ENCODE measurements at places on chromosomes 2 and 18.

GRCh38 chr2:219344751-219345430 is 12.3 kb upstream of the RESP18 start:
- DNase-seq: peak; percentile 6

DNA sequence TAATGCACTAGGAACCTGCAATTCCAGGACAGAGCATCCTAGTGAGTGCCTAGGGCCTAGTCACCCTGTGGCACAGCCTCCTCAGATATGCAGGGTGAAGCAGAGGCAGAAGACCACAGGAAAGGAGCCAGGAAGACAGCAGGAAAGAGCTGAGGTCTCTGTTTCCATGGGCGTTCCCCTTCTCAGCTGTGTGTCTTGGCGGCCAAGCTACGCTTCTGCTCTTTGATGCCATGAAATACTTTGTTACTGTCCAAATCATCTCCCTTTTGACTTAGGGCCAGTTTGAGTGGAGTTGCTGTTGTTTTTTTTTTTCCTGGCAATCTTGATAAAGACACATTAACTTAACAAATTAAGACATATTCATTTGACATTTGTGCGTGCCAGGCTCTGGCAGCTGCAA is 67.3 kb downstream of the APOB start:
- DNase-seq: no peak

GRCh38 chr18:36850527-36851201 is 21.7 kb downstream of the KIAA1328 start:
- no peak for DNase-seq

- no peak for DNase-seq
Measured at GRCh38 chr2:2848198-2848597, 517.1 kb upstream of the MYT1L start.

GRCh38 chr2:72954376-72955227 is 37.3 kb downstream of the EMX1 start:
- no peak for DNase-seq

DNA sequence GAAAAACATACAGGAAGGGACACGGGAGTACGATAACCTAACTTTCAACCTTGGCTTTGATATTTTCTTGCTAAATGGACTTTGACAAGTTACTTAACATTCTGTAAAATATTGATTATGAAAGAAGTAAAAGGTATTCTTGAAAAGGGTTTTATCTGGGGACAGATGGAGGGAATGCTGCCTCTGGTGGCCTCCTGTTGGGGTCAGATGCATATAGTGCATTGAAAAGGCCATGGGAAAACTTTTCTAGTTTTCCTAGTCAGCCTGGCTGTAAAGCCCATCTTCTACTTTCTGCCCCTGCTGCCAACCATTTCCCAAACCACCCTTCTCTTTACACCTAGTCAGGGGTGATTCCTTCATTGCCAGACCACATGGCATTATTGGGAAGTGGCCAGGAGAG is 22.2 kb upstream of the MSTN start:
- no peak for DNase-seq

DNA sequence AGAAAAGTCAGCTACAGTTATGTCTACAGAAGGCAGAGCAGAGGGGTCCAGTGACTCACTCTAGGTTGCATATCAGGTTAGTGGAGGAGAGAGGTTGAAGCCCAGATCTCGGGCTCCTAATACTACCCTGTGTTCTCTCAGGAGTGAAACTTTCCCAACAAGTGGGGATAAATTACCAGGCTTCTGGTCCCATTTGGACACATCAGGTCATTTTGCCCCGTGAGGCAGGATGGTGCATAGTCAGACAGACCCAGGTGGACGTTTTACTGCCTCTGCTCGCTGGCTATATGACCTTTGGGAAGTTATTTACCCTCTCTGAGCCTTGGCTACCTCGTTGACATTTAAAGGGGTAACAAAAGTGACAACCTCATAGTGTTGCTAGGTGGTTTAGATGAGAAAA is 128.0 kb upstream of the REV1 start:
- no peak for DNase-seq

GRCh38 chr2:68620772-68621171 is 22.6 kb upstream of the PROKR1 start:
- DNase-seq: no peak

- DNase-seq: no peak
Measured at GRCh38 chr2:235055891-235056516, 104.2 kb downstream of the SH3BP4 start.

DNA sequence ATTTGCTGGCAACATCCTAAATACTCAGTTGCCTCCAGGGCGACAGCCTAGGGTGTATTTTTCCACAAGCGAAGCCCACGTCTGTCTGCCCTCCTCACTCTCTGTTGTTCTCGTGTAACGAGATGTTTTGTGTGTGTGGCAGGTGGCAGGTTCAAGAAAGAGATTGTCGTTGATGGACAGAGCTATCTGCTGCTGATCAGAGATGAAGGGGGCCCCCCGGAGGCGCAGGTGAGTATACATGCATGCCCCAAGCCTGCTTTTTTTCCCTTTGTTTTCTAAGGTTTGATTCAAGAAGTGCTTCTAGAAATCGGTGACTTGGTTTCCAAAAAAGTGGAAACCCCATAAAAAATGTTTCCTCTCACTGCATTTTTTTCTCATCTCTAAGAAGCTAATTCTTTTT is 247.0 kb downstream of the AGAP1 start:
- DNase-seq: no peak

- no peak for DNase-seq
Measured at GRCh38 chr2:176146645-176147044, 4.7 kb upstream of the HOXD4 start.

- DNase-seq: no peak
Measured at GRCh38 chr2:70648961-70649360, 95.3 kb upstream of the TGFA start.

- DNase-seq: no peak
Measured at GRCh38 chr18:70295192-70296188, 6.6 kb downstream of the SOCS6 start.

GRCh38 chr2:144146076-144146475 is 373.8 kb downstream of the ZEB2 start:
- no peak for DNase-seq

DNA sequence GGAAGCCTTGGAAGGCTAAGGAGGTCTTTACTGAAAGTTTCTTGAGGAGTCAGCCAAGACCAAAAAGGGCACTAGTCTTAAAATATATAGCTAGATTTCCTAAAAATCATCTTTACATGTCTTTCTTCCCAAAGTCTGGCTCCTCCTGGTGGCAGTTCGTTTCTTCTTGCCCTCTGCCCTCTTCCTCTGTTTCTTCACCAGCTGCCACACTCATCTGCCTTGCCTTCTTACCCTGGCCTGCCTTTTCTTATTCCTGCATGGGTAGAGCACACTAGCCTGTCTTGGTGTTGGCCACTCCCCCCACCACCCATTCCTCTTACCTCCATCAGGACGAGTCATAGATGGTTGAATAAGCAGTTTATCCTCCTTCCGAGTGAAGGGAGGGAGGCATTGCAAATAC is 129.8 kb downstream of the RAPGEF4 start:
- DNase-seq: no peak

- DNase-seq: no peak
Measured at GRCh38 chr2:26574066-26574899, 66.9 kb downstream of the CIB4 start.

DNA sequence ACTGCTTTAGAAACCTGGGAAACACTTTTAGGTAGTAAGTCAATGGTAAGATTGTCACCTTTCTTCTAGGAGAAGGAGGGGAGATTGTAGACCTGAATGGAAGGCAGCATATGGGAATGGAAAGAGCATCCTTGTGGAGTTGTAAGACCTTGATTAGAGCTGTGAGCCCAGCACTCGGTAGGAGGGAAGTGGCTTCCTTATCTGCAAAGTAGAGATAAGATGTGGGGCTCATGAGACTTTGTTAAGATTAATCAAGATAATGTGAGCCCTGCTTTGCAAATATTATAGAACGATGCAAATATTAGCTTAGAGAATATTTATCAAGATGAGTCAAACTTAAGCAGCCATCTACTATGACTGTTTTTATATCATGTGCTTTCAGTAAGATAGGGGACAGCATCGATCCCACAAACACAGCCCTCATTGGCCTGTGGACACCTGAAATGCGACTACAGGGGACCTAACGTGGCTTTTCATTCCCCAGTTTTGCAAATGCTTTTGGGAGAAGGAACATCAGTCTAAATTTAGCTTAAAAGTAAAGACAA is 243.7 kb downstream of the LTBP1 start:
- no peak for DNase-seq

GRCh38 chr2:120169020-120169419 is 54.2 kb downstream of the TMEM185B start:
- no peak for DNase-seq

DNA sequence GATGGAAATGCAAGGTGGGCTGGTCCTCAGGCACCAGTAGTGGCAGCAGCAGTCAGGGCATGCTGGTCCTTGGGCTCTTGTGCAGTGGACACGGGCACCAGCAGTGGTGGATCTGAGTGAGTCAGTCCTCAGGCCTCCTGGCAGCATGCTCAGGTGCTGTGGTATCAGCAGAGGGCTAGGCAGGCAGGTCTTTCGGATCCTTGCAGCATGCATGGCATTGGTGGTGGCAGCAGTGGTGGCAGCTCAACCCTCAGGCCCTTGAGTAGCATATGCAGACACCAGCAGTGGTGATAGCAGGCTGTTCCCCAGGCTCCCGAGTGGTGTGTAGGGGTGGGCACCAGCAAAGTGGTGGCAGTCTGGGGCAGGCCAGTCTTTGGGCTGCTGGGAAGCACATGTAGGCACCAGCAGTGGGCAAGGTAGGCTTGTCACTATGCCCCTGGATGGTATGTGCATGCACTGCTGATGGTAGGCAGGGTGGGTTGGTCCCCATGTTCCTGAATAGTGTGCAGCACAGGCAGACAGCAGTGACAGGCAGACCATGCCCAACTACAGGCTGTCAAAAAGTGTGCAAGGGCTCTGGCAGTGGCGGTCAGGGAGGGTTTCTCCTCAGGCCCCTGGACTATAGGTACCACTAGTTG is 606.0 kb downstream of the ADCYAP1 start:
- DNase-seq: no peak

GRCh38 chr18:49441338-49441938 is 19.0 kb downstream of the DYM start:
- no peak for DNase-seq

DNA sequence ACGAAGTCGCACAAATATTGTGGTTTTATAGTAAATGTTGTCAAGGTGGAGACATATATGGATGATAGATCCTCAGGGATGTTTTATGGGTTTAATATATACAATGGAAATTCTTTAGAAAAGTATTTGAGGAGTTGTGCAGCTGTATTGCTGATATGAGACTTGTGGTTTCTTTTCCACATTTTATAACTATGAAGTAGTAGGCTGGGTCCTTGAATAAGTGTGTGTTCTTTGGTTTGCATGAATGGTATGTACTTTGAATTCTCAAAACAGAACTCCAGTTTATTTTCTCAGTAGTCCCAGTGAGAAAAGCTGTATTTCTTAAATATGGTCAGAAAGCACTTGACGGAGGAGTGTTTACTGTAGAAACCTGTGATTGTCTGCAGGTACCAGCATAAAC is 42.4 kb downstream of the PLCL1 start:
- DNase-seq: no peak

DNA sequence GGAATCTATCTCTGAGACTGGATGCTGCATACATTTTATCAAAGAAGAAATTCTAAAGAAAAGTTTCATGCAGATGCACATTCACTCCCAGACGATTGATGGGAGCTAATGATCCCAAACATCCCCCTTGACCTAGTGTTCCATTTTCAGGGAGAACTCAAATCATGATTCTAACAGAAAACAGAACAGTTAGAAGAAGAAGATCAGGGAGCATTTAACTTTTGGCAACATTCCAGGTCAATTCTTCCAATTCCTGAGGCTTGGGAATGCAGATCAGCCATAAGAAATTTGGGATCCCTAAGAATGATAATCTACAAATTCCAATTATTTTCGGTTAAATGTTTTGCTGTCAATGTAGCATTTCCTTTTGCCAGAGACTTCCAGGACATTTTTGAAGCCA is 96.6 kb downstream of the CPO start:
- no peak for DNase-seq

DNA sequence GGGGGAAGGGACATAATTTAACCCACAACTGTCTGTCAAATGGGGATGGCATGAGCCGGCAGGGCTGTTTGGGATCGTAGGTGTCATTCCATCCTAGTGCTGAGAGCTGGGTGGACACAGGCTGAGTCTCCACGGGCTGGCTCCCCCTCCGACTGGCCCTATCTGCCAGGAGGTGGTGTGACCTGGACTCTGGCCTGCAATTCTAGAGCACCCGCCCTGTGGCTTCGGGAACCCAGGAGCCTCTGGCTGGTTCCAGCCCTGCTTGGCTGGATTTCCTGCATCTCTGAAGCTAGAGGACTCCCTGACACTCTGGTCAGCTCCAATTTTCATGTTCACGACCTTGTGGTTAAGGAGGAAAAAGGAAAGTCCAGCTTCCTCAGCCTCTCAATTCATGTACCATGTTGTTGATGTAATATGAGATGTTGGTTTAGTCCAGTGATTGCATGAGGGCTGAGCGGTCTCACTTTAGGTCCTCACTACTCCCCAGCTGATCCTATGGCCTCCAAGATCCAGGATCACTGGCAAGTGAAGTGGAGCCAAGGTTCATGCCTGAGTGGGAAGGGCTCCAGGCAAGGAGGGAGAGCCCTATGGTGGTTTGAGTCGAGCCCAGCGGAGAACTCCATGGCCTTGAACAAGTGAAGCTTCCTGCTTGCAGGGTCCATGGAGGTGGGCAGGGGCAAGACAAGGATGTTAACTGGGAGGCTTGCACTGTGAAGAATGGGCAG is 169.1 kb downstream of the NDUFA10 start:
- no peak for DNase-seq

DNA sequence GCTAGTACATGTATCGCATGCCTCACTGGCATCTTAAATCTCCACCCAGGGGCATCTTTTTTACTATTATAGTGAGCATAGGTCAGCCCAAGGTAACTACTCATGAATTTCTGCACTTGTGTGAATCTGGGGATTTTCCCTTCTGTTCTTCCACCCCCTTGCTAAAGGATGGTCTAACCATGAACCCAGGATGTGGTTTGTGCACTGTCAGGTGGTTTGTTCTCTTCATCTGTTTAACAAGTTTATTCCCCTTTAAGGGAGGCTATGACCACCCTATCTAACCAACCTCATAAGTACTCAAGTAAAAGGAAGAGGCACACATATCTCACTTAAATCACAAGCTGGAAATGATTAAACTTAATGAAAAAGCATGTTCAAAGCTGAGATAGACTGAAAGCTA is 243.0 kb downstream of the RPRM start:
- no peak for DNase-seq

All from substantia nigra (tissue), 51 donors.